ENCODE measurements at places on chromosomes 2 and 18.

- DNase-seq = no peak
Observed at GRCh38 chr2:55228226-55228563, 3.9 kb downstream of the CLHC1 start.

DNA sequence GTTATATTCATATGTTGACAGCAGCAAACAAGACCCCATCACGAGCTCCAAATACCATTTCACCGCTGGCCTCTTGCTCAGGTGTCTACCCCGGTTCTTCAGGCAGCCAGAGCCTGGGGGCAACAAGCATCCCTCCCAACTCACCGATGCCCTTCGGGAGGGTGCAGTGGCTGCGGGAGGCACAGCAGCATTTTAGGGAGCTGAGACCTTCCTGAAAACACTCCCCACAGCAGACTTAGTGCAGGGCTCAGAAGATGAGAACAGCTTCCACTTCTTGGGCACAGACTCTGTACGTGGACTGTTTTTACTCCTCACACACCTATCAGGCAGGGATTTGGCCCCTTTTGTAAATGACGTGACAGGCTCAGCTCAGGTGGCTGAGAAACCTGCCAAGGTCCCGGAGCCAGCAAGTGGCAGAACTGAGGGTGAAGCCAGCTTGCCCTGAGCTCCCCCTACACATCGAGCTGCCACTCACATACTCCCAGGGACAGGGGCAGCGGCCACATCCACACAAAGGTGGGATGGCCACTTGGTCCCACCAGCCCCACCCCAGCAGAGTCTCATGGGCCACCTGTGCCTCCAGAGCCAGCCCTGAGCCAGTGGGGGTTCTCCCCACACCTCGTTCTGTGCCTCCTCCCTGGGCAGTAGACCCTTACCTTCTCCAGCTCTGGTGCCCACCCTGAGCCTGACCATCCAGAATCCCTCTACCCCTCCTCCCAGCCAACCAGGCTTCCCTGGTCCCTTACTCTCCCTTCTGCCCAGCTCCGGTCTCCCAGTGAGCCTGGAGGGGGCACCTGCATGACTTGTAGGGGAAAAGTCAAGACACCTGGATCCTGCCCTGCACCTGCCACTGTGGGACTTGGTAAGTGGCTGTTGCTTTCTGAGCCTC, 28.5 kb downstream of the CYP27C1 start:
- DNase-seq = no peak

DNA sequence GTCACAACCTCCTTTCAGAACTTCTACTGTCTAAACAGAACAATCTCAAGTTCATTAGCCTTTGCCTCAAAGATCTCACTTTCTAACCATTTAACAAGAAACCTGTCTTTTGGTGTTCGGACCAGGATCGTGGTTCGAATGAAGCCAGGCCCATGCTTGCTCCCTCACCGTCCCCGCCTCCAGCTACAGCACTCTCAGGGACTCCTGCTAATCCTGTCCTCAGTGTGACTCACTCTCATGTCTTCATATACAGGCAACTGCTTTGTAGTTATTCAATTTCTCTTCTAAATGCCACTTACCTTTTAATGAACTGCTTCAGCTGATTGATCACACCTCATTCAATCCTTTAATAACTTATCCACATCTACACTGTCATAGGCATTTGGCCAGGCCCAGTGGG, 15.8 kb downstream of the SERTAD2 start:
- DNase-seq = no peak

- DNase-seq = no peak
Observed at GRCh38 chr18:14085770-14086457, 46.3 kb downstream of the ZNF519 start.

DNA sequence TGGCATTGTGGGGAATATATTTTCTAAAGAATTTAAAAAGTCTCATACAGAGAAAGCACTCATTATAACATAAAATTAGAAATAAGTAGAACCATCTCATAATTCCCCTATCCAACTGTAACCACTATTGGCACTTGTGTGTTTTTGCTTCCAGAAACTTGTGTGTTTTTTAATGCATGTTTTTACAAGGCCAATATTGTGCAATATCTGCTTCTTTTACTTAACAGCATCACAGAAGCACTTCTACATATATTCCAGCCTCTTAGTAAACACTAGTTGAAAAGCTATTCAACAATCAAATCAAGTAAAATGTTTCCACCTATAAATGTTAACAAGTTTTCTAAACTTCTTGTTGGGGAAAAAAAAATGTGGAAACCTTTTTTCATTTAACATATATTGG, 132.7 kb downstream of the LRP2 start:
- DNase-seq = no peak

DNA sequence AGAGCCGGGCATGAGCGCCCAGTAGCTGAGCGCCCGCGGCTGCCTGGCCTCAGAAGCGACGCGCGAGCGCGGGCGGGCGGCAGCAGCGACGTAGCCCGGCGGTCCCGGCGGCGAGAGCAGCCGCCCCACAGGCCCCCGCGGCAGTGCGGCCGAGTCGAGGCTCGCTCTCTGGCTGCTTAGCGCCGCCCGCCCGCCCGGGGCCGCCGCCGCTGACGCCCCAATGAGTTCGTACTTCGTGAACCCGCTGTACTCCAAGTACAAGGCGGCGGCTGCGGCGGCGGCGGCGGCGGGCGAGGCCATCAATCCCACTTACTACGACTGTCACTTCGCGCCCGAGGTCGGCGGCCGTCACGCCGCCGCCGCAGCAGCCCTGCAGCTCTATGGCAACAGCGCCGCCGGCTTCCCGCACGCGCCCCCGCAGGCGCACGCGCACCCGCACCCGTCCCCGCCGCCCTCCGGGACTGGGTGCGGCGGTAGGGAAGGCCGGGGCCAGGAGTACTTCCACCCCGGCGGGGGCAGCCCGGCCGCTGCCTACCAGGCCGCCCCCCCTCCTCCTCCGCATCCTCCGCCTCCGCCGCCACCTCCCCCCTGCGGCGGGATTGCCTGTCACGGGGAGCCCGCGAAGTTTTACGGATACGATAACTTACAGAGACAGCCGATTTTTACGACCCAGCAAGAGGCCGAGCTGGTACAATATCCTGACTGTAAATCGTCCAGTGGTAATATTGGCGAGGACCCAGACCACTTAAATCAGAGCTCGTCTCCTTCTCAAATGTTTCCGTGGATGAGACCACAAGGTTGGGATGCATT, 847 bp downstream of the HOXD8 start:
- DNase-seq = no peak

All from CD4-positive, alpha-beta T cell treated with Interleukin-6 for 4 hours (primary cell).